ENCODE measurements at places on chromosomes 5 and 9.

GRCh38 chr5:78467140-78467539, 106.7 kb downstream of the SCAMP1 start:
- no peak for DNase-seq

DNA sequence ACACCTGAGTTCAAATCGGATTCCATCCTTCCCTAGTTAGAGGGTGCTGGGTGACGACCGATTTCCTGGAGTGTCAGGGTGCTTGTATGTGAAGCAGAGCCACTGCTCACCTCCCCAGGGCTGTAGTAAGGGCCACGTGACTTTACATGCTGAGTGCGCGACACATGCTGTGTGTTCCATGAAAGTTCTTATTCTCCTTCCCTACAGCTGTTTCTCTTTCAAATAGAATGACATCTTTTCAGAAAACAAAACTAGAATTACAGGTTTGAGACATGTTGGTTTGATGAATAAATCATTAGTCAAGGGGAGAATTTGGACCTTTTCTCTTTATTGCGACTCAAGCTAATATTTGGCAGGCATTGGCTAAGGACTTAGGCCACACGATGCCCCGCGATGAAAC, 113.1 kb downstream of the JMY start:
- no peak for DNase-seq

DNA sequence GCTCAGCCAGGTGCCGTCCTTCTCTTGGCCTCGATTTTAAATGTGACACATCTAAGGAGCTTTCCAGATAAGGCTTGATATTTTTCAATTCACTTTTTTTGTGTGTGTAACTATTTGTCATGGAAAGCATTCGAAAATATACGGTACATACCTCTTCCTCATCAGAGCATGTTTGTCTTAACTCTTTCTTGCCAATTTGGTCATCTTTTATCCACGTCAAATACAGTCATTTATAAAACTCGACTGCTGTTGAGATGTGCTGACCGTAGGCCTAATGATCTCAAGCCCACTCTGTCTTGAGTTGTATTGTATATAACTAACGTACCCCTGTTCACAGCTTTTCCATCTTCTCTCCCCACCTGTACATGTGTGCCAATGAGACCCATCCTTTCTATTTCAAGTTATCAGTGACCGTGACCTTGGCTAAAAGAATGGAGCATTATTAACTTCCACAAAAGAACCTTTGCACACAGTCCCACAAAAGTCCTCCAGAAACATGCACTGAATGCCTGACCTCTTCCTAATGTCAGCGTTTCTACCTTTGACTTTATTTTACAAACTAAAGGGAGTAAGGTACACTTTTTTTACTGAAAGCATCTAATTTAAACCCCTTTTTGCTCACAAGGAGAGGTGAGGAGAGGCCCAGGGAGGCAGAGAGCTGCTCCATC, 61.6 kb downstream of the IPPK start:
- DNase-seq, result no peak

DNA sequence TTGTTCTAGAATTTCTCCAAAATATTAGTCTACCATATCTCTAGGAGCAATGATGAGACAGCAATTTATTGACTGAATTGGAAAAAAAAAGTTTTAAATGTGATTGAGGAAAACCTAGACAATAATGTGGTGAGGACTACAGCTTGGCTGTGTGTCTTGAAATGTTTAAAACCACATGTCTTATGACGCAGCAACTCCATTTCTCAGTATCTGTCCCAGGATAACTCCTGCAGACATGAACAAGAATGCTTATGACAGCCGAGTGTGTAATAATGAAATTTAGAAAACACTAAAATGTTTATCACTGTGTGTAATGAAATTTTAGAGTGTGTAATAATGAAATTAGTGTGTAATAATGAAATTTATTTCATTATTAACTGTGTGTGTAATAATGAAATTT, 254.1 kb upstream of the DAPK1 start:
- DNase-seq, result no peak

GRCh38 chr5:118486647-118487225, 501.6 kb downstream of the DTWD2 start:
- DNase-seq, result no peak

DNA sequence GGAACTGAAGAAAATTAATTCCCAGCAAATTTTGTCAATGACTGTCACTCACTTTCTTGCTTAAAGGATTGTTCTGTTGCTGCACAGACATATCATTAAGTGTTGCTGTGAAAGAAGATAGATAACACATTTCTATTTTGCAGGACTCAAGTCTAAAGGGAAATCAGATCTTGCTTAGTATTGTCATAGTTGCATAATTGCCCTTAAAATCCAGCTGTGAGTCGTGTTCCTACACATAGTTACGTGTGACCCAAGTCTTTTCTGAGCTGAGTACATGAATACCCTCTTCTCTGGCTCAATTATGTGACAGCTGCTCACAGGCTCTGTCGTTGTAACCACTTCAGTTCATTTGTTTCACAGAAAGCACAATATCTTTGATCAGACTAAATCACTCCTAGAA, 390.8 kb downstream of the DTWD2 start:
- no peak for DNase-seq
